Naive thymus-derived CD4-positive, alpha-beta T cell (primary cell): ENCODE measurements at places on chromosomes 12 and 14. TPM values are rescaled to one million over a fixed set of nuclear protein-coding genes. Genes with fewer than 3 reads are reported as not detected.

The ZDHHC22 gene
- total RNA-seq, result not detected

The CLEC14A gene
- not detected for total RNA-seq

The GLIPR1L1 gene
- total RNA-seq, result not detected

The LRP1-AS gene
- total RNA-seq, result not detected

The IPO4 gene
- total RNA-seq, result 21.5 TPM

The NUDT14 gene
- 20.6 TPM for total RNA-seq

- H3K4me1 ChIP-seq, result no peaks in the 10 kb centered on the region
- H3K36me3 ChIP-seq, result no peaks in the 10 kb centered on the region
- no peak for DNase-seq
- H3K27me3 ChIP-seq, result no peaks in the 10 kb centered on the region
- no peak overlapping the region for H3K27ac ChIP-seq
These were observed 80.9 kb downstream of the WSCD2 start for GRCh38 chr12:108210001-108210400.

DNA sequence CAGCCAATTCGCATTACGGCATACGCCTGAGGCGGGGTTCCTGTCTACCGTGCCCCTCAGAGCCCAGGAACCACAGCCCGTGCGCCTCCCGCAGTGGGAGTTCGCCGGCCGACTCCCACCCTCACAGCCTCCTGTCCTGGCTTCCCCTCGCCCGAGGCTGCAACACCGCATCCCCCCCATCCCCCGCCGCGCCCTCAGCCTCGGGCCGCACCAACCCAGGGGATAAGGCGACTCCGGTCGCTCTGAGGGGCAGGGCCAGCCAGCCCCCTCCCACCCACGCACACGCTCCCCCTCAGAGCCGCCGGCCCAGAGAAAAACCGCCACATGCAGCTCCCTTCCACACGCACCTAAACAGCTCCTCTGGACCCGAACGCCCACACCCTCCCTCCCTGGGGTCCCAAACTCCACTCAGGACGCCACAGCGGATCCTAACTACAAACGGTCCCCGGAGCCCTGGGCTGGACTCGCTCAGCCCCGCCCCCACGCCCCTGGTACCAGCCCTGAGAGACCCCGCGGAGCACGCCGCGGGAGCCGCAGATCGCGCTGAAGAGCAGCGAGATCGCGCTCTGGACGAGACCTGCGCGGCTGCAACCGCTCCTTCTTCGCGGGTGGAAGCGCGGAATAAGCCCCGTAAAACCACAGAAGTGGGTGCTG lies at the start of gene C14orf39:
C14orf39 (minus strand) TSS at position 466 of the 654 bp plus-strand sequence. CDS start 985 bp downstream, outside the sequence.
- H3K27me3 ChIP-seq, result no peaks in the 10 kb centered on the region
- no peaks in the 10 kb centered on the region for H3K36me3 ChIP-seq
- no peak within 1 kb of the TSS for H3K4me3 ChIP-seq
- no peak for DNase-seq
- no peaks in the 10 kb centered on the region for H3K4me1 ChIP-seq

DNA sequence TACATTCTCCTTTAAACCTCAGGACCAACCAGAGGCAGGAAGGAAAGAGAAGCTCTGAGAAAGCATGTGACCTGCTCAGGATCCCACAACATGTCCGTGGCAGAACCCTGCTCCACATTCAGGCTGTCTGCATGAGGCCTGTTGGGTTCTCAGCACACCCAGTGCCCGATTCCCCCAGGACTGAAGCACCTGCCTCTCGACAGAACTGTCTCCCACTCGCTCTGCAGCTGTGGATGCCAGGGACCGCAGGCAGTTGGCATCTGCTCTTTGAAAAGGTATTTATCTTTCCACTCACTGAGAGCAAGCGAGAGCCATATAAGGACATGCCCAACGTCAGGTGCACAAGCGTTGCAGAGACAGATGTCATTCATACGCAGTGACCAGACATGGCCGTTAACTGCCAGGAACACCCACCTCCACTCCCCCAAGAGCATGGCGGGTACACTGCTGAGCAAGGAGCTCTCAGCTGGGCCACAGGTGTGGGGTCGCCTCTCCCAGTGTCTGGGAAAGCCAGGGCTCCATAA lies 18.9 kb downstream of the PITPNM2 start:
- peak overlapping the region; percentile 24 for H3K4me3 ChIP-seq
- H3K27me3 ChIP-seq, result no peaks in the 10 kb centered on the region
- H3K36me3 ChIP-seq, result peaks cover under 1% of the 10 kb centered on the region
- DNase-seq, result peak; percentile 34
- H3K27ac ChIP-seq, result peak overlapping the region; percentile 84

GRCh38 chr12:22477166-22477893 lies 67.0 kb downstream of the C2CD5 start:
- H3K27ac ChIP-seq, result no peak overlapping the region
- no peaks in the 10 kb centered on the region for H3K4me1 ChIP-seq
- DNase-seq, result no peak
- no peak overlapping the region for H3K4me3 ChIP-seq
- no peaks in the 10 kb centered on the region for H3K36me3 ChIP-seq

DNA sequence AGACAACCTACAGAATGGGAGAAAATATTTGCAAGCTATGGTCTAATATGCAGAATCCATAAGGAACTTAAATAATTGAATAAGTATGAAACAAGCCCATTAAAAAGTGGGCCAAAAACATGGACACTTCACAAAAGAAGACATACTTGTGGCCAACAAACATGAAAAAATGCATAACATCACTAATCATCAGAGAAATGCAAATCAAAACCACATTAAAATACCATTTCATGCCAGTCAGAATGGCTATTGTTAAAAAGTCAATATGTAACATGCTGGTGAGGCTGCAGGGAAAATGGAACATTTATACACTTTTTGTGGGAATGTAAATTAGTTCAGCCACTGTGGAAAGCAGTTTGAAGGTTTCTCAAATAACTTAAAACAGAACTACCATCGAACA lies 945.4 kb upstream of the FLRT2 start:
- H3K27me3 ChIP-seq, result no peaks in the 10 kb centered on the region
- H3K27ac ChIP-seq, result no peak overlapping the region
- no peak overlapping the region for H3K4me3 ChIP-seq
- no peaks in the 10 kb centered on the region for H3K4me1 ChIP-seq
- no peaks in the 10 kb centered on the region for H3K36me3 ChIP-seq

DNA sequence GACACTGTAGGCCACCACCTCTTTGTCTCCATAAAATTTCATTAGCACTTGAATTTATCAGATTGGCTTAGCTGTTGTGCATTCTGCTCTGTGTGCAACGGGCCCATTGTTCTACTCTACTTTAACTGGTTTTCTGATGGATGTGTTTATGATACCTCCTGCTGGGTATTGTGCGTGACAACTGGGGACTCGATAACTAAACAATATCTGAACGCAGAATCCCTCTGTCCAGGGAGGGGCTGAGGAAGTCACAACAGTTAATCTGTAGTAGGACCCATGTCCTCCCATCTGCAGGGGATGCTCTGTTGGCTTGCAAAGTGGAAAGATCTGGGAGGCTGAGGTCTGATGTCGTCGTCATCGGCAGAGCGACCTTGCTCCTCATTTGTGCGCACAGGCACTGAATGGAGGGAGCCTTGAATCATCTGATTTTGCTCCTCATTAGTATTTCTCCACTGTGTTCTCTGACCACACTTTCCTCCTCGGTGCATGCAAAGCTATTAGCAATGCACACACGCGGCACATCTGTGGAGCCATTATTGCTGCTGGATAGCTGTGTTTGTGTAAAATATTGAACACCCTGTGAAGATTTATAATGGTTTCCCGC lies 422.5 kb downstream of the NRXN3 start:
- DNase-seq, result no peak
- no peak overlapping the region for H3K27ac ChIP-seq
- H3K36me3 ChIP-seq, result no peaks in the 10 kb centered on the region
- no peak overlapping the region for H3K4me3 ChIP-seq

GRCh38 chr12:131455218-131455506 lies 255.7 kb upstream of the SFSWAP start:
- H3K36me3 ChIP-seq, result no peaks in the 10 kb centered on the region
- H3K4me1 ChIP-seq, result no peaks in the 10 kb centered on the region
- no peak overlapping the region for H3K27ac ChIP-seq
- H3K4me3 ChIP-seq, result no peak overlapping the region
- H3K27me3 ChIP-seq, result no peaks in the 10 kb centered on the region

GRCh38 chr12:106062693-106063092 lies 76.1 kb downstream of the NUAK1 start:
- H3K27me3 ChIP-seq, result no peaks in the 10 kb centered on the region
- H3K4me1 ChIP-seq, result no peaks in the 10 kb centered on the region
- H3K4me3 ChIP-seq, result no peak overlapping the region
- no peaks in the 10 kb centered on the region for H3K36me3 ChIP-seq

DNA sequence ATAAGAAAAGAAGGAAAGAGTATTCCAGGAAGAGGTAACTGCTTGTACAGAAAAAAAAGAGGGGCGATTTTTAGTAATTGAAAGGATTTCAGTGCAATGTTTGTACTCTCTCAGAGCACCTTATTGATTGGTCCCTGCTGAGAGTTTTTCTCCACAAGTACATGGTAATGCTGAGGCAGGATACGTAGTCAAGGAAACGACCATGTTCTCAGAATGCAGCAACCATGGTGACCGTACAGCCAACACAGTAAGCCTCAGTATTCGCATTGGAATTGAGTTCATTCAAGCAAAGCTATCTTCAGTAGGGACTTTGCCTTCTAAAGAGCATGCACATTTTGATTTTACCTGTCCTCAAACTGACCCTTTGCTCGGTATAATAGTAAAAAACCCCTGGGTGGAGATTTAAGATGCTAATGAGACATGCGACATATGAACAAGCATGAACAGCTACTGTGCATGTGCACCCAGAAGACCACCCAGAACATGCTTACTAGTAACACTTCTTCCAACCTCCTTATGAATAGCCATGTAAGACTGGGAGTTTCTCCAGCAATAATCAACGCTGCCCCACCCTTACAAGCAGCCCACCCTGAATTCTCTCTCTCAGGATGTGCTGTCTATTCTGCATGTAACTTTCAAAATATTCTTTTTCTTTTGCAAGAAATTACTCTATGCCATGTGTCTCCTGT lies 6.2 kb upstream of the SLC41A2 start:
- H3K4me1 ChIP-seq, result peaks cover 1% of the 10 kb centered on the region
- no peak overlapping the region for H3K4me3 ChIP-seq
- no peak overlapping the region for H3K27ac ChIP-seq
- DNase-seq, result no peak
- H3K36me3 ChIP-seq, result no peaks in the 10 kb centered on the region

DNA sequence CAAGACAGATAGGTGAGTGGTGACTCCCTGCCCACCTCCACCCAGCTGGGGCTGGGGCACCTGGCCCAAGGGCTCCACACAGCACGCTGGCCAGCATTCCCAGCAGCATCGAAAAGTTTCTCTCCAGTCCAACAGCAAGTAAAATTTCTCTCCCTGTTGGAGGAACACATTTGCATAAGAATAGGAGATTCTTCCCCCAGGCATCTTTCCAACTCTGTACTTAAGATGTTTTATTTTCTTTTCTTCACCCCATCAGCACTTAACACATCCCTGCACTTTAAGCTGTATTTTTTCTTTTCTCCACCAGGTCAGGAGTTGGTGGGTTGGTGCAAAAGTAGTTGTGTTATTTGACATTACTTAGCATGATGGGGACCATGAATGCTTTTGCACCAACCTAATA lies 47.2 kb downstream of the OR9K2 start:
- no peaks in the 10 kb centered on the region for H3K36me3 ChIP-seq
- no peak overlapping the region for H3K4me3 ChIP-seq
- H3K27me3 ChIP-seq, result no peaks in the 10 kb centered on the region
- no peaks in the 10 kb centered on the region for H3K4me1 ChIP-seq
- no peak overlapping the region for H3K27ac ChIP-seq

GRCh38 chr14:90444077-90444696 lies 47.4 kb downstream of the CALM1 start:
- H3K27me3 ChIP-seq, result no peaks in the 10 kb centered on the region
- H3K27ac ChIP-seq, result no peak overlapping the region
- H3K36me3 ChIP-seq, result no peaks in the 10 kb centered on the region
- no peak for DNase-seq

DNA sequence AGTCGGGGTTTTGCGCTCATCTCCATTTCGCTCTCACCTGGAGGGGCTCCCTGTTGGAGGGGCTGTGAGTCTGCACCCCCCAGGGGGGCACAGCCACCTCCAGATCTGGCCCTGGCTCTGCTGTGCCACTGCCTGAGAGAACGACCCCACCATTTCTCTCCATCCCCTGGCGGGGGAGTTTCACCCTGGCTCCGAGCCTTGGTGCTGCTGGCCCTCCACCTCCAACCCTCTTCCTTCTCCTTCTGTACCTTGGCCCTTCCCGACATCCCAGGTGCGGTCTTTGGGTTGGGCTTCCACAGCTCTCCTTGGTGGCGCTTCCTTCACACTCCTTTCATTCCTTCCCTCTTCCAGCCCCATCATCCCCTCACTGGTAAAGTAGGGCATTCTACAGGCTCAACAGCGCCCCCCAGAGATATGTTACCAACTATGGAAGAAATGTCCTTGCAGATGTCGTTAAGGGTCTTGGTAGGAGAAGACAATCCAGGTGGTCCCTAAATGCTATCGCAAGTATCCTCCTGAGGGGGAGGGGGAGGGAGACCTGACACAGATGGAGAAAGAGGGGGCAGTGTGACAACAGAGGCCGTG lies 16.3 kb downstream of the SERPINA1 start:
- no peaks in the 10 kb centered on the region for H3K27me3 ChIP-seq
- H3K27ac ChIP-seq, result no peak overlapping the region
- no peak for DNase-seq

DNA sequence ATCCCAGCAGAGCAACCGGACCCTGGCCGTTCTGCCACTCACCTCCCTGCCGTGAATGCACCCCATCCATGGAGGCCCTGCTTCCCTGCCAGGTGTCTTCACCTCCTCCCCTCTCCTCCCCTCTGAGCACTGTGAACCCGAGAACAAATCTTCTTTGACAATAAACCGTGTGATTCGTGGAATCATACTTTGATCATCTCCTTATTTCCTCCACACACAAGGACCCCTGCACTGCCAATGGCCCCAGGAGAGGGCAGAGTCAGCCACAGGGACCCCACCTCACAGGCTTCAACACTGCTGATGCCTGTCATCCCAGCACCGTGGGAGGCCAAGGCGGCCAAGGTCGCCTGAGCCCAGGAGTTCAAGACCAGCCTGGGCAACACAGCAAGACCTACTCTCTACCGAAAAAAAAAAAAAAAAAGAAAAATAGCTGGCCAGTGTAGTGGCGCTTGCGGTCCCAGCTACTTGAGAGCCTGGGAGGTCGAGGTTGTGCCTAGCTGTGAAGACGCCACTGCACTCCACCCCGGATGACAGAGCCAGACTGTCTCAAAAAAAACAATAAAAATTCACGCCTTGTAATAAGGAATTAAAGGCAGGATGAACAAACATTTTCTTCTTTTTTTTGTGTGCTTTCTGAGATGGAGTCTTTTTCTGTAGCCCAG lies 1.1 kb downstream of the XRCC3 start:
- peaks cover 8% of the 10 kb centered on the region for H3K4me1 ChIP-seq
- H3K36me3 ChIP-seq, result no peaks in the 10 kb centered on the region
- no peak for DNase-seq
- H3K27ac ChIP-seq, result peak overlapping the region; percentile 73
- H3K4me3 ChIP-seq, result peak overlapping the region; percentile 56
- H3K27me3 ChIP-seq, result no peaks in the 10 kb centered on the region

DNA sequence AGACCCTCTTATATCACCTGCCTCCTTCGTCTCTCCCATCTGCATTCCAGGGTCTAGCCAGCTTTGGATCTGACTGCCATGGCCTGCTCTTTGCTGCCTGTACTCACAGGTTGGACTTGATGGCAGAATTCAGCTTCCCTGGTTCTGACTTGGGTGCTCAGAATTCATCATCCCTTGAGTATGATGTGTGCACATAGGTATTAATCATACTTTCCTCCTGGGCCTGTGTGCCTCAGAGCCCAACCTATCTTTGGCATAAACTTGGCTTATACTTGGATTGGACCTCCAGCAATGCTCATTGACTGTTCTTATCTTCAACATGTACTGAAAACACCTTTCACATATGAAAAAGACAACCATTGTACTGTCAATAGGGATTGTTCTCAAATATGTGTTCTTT lies 70.7 kb upstream of the LMNTD1 start:
- H3K4me1 ChIP-seq, result no peaks in the 10 kb centered on the region
- H3K36me3 ChIP-seq, result no peaks in the 10 kb centered on the region
- no peaks in the 10 kb centered on the region for H3K27me3 ChIP-seq
- DNase-seq, result no peak
